Cortex of kidney (tissue), 1 donor: ENCODE measurements at places on chromosomes 1 and 21.

DNA sequence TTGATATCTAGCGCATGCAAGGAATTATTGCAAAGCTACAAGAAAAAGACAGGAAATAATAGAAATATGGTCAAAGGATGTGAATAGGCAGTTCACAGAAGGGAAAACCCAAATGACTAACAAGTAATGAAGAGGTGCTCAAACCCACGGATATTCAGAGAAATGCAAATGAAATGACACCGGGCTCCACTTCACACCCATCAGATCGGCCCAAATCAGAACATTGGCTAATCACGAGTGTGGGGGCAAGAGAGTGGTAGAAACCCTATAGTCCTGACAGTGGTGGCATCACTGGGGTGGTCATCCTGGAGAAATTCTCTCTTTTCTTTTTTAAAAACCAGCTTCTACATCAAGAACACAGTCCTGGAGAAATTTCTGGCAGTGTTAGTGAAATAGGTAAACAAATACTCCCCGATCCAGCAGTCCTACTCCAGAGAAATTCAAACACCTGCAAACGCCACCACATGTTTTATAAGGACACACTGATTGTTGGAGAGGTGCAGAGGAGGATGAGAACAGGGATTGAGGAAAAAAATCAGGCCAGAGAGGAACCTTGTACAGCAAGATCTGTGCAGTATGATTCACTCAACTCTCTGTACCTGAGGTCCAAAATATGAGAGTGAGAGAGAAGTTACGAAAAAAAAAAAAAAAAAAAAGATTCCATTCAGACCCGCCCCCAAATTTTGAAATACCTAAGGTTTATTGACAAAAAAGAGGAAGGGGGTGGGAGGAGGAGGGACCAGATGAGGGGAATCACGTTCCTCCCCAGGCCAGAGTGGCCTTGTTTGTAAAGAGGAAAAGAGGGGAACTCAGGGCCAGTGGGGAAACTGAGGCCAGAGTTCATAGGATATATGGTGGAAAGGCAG, 9.2 kb upstream of the TNFRSF1B start:
- DNase-seq: no peak

- no peak for DNase-seq
These were observed 187.7 kb upstream of the FOXD3 start for GRCh38 chr1:63134501-63135173.

GRCh38 chr1:225847610-225848009, 34.6 kb downstream of the TMEM63A start:
- DNase-seq: no peak

DNA sequence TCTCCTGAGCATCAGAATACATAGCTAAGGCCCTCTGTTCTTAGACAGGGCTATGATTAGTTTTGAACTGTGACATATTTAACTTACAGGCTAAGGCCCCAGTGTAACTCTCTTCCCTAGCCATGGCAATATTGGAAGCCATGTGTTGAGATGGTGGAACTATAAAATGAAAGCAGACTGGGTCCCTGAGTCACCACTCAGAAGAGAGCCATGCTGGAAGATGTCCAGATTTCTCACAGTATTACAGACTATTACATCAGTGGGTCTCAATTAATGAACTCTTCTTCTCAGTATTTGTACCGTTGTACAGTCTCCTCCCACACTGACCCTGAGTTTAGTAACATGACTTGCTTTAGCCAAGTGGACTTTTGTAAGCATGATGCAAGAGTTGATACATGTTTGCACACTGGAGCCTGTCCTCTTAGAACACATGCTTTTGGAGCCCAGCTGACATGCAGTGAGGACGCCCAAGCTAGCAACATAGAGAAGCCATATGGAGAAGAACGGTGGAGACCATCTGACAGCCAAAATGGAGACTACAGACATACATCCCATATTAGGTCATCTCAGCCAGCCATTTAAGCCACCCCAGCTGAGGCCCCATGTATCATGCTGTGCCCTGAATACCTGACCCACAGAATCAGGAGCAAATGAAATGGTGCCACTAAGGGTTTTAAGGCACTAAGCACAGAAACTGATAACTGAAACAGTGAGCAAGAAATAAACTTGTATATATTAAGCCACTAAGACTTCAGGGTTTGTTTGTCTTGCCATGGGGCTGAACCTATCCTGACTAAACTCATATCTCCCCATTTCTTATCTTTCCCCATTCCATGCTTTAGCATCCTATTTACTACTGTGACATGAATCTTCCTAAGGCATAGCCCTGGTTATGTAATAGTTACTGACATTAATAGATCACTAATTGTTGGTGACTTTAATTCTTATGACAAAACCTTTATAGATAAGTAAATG, 24.4 kb downstream of the TBX15 start:
- no peak for DNase-seq

DNA sequence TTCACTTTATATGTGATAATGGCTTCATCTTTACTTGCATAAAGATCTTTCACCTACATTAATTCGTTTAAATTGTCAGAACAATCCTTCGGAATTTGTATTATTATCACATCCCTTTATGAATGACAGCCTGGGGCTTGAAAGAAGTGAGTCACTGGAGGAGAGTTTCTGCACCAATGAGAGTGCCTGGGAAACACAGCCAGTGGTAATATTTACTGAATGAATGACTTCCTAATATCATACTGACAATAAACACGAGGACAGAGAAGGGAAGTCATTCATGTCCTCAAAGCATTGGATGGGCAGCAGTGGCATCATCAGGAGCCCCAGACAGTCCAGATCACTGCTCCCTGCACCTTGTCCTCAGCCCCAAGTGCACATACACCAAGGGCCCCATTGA, 40.7 kb upstream of the PDE4B start:
- no peak for DNase-seq

DNA sequence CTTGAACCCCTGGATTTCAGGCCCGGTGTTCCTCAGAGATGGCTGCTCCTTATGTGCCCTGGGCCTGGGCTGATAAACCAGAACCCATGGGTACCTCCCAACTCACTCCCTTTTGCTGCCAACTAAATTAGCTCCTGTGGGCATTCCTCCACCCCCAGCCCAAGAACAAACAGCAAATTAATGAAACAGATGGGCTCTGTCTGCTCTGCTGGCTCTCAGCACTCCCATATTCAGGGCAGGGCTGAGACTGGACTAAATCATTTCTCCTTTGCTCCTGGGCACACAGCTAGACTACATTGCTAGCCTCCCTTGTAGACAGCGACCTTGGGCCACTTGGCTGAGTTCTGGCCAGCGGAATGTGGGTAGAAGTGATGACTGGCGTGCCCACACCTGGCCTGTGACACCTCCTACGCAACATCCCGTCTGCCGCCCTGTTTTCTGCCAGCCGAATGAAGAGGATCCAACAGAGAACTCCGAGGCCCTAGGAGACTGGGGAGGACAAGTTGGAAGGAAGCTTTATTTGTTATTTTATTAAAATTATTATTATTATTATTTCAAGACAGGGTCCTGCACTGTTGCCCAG, 101.9 kb upstream of the DISP3 start:
- no peak for DNase-seq

DNA sequence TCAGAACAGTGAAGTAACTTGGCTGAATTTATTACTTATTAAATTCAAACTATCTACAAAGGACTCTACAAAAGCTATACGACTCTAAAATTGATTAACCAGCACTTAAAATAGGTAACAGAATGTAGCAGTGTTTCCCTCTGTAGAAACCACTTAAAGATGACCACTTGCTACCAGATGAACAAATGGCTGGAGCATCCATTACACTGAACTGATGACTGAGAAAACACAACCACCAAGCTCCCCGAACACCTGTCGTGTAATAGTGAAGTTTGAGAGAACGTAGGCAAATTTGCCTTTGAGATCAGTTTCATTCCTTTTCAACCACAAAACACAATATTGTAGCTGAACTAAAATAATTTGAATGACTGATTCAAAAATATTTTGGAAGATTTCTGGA, 226.7 kb downstream of the KCNT2 start:
- DNase-seq: no peak

DNA sequence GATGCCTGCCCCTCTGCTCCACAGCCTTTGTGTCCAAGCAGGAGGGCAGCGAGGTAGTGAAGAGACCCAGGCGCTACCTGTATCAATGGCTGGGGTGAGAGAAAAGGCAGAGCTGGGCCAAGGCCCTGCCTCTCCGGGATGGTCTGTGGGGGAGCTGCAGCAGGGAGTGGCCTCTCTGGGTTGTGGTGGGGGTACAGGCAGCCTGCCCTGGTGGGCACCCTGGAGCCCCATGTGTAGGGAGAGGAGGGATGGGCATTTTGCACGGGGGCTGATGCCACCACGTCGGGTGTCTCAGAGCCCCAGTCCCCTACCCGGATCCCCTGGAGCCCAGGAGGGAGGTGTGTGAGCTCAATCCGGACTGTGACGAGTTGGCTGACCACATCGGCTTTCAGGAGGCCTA, 754 bp downstream of the BGLAP start:
- DNase-seq: no peak

DNA sequence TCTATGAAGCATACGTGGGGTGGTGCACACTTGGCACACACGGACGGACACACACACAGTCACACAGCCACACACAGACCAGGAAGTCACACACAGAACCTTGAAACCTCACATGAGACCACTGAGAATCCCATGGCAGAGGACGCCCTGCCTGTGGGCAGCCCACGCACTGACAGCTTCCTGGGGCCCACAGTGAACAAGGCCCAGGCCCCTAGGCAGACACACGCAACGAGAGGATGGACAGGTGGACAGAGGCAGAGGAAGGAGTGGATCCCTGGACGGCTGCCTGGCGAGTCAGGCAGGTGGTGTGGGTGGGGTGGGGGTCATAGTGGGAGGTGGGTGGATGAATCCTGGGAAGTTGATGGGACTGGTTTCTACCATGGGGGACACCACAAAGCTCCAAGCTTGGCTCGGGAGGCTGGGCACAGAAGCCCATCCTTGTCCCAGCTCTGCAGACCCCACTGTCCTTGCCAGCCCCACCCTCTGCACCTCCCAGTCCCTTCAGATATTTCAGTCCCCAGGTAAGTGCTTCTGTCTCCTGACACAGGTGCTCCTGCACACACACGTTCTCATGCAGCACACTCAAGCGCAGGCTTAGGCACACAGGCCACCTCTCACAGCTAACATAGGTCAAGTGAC, 49.1 kb downstream of the WNT9A start:
- DNase-seq: no peak

DNA sequence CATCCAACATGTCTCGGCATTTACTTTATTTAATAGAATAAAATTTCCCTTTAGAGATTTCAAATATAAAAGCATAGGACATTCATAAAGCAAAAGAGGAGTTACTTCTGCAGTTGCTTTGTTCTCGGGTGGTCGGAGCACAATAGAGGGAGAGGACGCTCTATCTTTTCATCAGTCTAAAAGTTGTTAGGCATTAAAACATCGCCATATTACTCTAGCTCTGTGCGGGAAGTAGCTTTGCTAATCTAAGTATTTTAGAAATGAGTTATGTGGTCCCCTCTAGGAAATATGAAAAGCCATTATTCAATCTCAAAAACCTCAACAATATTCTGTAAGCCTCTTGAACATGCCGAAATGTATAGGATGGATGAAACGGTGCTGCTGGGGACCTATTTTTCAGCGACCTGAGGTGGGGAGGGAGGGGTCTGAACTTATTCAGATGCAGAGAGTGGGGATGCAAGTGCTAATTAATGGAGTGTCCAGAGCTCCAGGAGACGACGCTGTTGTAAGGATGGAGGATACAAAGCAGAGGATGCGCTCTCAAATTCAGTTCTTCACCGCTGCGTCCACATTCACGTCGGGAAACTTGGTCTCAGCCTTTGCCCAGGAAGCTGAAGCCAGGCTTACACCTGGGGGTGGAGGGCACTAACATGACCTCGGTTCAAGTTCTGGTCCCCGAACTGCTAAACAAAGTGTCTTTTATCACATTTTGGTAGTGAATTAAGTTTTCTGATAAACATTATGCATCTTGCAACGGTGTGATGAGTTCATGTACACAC, 6.3 kb downstream of the CDKN2C start:
- no peak for DNase-seq

- DNase-seq: no peak
These were observed 20.6 kb downstream of the SPOCD1 start for GRCh38 chr1:31795096-31795675.

- no peak for DNase-seq
These were observed 116.4 kb upstream of the FAM78B start for GRCh38 chr1:166283190-166283589.

DNA sequence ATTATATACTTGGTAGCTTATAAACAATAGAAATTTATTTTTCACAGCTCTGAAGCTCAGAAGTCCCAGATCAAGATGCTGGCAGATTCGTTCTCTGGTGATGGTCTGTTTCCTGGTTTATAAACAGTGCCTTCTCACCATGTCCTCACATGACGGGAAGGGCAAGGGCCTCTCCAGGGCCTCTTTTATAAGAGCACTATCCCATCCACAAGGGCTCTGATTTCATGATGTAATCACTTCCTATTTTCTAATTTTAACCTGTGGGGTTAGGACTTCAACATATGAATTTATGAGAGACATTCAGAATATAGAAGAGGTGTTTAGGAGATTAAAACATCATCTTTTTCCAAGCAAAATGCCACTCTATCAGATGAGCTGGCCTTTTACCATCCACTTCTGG, 32.1 kb upstream of the PLPPR4 start:
- DNase-seq: no peak

DNA sequence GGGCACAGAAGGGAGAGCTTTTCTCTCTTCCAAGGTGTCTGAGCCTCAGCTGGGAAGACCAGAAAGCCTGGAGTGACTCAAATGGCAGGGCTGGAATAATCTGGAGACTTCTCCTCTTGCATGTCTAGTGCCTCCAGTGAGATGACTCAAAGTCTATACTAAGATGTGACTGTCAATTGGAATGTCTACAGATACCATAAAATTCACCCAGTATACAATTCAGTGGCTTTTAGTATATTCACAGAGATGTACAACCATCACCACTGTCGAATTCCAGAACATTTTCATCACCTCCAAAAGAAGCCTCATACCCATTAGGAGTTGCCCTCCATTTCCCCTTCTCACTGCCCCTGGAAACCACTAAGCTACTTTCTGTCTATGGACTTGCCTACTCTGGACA, 47.9 kb upstream of the CNN3 start:
- DNase-seq: no peak

- DNase-seq: no peak
These were observed 85.3 kb upstream of the RGS4 start for GRCh38 chr1:162983671-162984425.

GRCh38 chr1:119159111-119159510, 18.7 kb upstream of the WARS2 start:
- no peak for DNase-seq

DNA sequence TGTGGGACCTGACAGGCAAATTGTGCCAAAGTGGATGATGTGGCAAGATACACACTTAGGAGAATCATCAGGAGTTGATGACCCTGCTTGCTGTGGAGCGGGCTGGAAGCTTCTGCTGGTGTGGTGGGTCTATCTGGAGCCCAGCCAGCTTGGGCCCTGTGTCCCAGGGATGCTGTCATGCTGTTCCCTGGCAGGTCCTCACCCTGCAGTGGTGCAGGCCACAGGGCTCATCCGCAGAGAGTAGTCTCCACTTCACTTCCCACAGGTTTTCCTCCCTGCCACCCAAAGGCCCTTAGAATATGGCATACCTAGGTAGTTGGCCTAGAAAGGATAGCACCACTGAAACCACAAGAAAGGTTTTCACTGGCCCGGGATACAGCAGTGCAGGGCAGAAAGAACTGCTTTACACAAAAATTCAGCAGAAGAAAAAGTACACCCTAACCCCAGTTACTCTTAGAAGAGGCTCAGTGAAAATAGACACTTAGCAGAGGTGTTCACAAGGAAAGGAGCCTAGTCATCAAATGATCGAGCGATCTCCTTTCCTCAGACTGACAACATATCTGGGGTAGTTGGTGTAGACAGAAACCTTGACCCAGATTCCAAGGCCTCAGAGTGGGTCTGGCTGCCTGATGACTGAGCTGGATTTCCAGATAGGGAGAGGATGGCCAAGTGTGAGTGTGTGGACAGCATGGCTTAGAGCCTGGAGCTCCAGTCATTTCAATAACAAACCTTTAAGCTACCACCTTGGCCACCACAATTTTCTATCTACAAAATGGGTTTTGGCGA, 1.3 kb upstream of the C1orf226 start:
- DNase-seq: no peak
